Stimulated activated CD4-positive, alpha-beta T cell treated with anti-CD3 and anti-CD28 coated beads, Interleukin-4, amount 100 ng/mL, for 1 hour (primary cell): ENCODE measurements at places on chromosomes 12 and 14.
A peak's percentile ranks its signal among the peaks of the same experiment; 100 is the strongest.

GRCh38 chr12:131011165-131012079 lies 57.7 kb downstream of the ADGRD1 start:
- no peak for DNase-seq

GRCh38 chr12:131258398-131258797 lies 304.7 kb downstream of the ADGRD1 start:
- no peak for DNase-seq

GRCh38 chr14:100342195-100342594 lies 19.1 kb downstream of the SLC25A47 start:
- no peak for DNase-seq

GRCh38 chr14:92589213-92589852 lies 75.8 kb downstream of the RIN3 start:
- DNase-seq, result no peak

DNA sequence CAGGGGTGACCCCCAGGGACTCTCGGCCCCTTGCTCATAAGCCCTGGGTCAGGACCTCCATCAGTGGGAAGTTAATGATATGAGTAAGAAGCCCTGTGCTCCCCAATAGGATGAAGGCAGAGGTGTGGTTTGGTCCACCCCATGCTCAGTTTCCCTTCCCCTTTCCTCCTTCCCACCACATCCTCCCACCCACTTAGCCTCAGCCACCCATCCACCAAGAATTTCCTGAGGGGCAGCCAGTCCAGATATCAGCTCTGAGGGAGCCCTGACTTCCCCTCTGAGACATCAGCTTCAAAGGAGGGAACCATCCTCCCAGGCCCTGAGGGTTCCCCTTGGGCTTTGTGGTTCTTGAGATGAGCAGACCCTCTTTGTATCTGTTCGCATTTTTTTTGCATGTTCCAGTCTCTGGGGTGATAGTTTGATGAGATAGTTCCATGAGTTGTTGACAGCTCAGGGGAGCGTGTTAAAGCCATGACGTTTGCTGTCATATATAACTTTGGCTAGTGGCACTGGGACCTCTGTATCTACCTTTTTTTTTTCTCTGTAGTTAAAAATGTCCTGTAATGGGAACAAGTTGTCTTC lies 71.2 kb downstream of the LGMN start:
- DNase-seq, result no peak

DNA sequence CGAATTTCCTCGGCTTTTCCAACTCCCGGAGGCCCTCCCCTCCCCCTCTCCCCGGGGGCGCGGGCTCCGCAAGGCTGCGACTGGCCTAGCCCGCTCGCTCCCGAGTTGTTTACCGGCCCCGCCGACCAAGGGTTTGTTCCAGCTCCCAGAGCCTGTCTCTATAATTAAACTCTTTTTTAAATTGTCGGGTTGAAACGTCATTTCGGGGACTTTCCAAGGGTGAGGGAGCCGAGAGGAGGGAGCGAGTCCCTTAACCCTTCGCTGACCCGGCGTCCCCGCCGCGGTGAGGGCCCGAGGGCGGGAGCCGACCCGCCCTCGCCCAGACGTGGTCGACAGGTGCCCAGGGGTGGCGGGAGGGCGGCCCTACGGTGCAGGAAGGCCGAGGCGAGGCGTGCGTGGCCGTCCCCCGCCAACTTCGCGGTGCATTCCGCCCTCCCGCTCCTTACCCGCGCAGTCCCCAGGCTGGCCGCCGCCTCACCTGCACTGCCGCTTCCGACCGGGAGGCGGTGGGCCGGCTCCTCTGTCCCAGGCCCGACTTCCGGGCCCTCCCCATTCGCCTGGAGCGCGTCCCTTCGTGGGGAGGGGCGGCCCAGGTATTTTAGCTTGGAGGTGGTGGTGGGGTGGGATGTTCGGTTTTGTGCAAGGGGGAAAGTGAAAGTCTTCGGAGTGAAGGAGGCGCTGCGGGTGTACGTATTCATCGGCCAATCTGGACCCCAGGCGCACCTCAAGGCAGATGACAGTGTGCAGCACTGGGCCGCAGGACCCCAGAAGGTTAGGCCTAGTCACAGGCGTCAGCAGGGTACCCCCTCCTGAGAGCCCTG lies 2.9 kb upstream of the ZFP36L1 start:
- peak; percentile 80 for DNase-seq

DNA sequence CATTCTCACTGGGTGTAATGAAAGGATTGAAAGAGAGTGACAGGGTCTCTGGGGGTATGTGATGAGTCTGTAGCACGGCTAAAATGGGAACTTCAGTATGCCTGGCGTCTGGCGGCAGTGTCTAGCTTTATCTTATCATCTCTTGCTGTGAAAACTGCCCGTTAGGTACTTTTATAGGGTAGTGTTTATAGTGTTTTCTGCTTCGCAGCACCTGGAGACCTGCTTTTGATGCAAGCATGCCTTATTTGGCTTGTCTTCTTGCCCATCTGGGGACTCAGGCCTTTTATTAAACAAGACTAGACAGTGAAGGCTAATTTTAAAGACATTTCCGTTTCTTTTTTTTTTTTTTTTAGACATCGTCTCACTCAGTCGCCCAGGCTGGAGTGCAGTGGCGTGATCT lies 36.3 kb upstream of the ALDH2 start:
- DNase-seq, result no peak

GRCh38 chr12:5582018-5582417 lies 150.1 kb downstream of the NTF3 start:
- DNase-seq, result no peak

DNA sequence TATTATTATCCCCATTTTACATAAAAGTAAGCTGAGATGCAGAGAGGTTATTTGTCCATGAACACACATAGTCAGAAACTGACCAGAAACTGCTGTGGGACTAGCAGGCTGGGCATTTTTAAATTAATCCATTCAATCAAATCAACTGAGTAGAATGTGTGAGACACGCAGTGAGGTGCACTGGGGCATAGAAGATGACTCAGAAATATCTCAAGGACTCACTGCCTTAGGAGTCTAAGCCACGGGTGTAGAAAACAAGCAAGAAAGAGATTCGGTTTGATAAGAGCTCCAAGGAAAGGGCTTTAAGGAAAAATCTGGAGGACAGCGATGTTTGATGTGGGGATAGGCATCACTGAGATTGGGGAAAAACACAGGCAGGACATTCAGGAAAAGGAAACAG lies 127.8 kb downstream of the ANO2 start:
- no peak for DNase-seq

DNA sequence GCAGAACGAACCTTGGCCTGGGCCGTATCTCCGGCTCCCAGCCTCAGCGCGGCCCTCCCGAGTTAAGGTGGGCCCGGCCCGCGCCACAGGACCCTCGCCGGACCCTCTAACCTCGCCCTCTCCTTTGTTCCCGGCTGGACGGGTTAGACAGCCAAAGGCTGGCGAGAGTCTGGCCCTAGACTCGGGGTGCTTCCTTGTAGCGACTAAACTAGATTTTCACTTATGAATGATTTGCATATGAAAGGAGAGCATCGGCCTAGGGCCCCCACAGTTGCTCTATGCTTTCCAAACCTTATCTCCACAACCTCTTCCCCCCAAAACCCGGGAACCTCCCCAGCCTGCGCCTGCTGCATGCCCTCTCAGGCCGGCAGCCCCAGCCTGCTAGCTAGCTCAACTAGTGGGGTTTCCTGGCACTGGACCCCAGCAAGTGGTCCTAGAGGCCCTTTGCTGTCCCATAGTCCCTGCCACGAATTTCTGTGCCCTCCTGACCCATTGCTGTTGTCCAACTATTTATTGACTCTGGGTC lies 2.0 kb downstream of the HOXC5 start:
- DNase-seq, result no peak
